ENCODE measurements at places on chromosomes 4 and X.

- no peak for DNase-seq
Measured at GRCh38 chrX:114905251-114905650, 112.2 kb downstream of the IL13RA2 start.

GRCh38 chr4:2433609-2434350, 15.0 kb downstream of the CFAP99 start:
- no peak for DNase-seq

DNA sequence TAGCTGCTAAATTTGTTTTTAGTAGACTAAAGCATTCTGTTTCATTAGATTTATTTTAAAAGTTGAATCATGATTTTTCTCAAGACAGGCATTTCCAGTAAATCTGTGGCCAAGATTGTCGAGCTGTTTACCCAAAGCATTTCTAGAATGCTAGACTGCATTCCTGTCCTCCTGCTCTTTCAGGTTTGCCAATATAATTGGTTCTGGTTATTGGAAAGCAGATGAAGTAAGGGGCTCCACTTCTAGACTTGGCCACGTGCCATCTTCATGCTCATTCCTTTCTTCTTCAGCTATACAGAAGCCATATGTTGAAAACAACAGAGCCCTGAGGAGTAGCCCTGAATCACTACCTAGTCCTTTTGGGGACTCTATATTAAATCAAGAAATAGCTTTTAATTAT, 62.5 kb downstream of the PGRMC2 start:
- DNase-seq, result no peak

DNA sequence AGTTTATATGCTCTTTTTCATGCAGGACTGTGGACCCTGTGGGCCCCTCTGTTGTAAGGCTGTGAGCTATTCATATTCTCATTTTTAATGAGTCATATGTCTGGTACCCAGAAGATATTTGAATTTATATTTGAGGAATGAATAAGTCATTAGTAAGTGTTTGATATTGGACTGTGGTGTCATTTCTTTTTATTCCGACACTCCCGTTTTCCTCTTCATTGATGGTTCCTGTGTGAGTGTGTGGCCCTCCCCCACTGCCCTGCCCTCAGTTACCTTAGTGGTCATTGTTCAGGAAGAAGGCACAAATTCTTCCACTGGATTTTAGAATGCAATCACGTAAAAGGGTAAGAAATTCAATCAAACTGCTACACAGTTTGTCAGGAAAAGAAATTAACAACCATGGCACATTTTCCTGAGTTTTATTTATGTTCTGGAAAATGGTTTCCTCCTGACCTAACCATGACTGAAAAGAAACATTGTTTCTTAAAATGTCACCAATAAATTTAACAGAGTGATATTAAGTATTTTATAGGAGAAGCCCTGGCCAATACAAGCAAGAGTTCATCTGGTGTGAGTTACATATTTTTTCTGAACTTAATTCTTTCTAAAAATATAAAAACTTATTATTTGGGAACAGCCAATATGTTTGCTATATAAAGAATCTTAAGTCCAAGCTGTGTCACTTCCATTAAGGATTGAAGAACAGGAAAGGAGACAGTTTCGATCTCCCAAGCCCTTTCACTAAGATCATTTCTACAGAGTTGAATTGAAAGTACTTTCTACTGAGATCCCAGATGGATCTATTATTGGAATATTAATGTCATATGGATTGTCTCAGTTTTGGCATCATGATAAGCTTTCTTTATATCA, 370.5 kb upstream of the ANXA10 start:
- no peak for DNase-seq

DNA sequence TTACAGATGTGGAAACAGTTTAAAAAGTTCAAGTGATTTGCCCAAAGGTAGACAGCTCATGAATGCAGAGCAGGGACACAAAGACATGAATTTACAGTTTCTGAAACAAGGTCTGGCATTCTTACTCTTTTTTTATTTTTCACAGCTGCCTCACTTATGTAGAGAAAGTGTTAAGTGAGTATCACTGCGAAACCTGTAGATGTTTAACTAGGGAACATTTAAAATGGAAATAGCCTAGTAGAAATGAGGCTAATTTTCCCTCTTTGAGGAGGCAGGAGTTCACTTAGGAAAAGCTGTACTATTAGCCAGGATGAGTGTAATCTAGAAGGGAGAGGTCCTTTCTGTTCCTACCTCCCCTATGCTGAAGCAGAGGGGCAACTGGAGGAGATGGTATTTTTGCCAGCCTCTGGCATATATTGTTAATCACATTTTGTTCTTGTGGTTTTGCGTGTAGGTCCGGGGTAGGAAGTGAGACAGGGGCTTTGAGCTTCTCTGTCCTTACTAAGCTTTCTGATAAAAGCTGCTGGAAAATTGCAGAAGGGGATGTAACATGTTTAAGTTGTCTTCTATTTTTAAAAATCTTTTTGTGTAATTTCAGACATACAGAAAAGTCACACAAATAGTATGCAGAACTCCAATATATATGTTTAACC, 492.8 kb upstream of the NR3C2 start:
- no peak for DNase-seq

GRCh38 chr4:83616252-83616651, 80.3 kb downstream of the GPAT3 start:
- no peak for DNase-seq

GRCh38 chr4:38166082-38166481, 205.9 kb downstream of the PTTG2 start:
- DNase-seq, result no peak

DNA sequence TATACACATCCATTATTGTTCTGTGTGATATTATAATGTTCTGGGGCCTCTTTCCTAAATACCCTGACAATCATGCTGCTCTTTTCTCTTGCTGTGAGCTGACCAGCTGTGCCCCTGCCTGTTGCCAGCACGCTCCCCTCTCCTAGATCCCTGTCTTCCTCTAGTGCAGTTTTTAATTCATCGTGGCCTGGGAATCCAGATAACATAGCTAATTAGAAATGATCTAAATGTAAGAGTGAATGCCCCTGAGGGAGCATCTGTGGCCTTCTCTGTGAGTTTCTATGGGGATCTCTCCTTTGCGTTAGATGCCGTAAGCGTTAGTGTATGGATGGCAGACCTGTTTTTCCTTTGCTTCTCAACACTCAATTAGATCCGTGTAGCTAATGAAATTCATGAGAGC, 434.3 kb downstream of the SPRY1 start:
- DNase-seq, result no peak

DNA sequence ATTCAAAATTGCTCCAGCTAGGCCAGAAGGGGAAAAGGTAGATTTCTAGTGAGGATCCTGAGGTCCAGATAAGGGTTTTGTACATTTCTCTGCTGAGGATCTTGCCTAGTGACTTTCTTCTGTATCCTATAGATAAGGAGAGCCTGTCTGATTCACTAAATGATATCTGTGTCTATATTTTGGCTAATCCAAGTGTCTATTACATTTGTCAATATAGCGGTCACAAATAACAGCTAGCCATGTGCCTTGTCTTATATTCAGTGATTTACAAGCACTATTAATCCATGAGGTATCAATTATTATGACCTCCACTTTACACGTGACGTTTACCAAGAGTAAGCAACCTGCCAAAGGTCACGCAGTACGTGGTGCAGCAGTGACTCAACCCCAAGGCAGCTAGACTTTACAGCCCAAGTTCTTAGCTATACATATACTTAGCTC, 41.6 kb downstream of the TMEM165 start:
- no peak for DNase-seq

- no peak for DNase-seq
Measured at GRCh38 chr4:71429106-71429505, 90.3 kb downstream of the SLC4A4 start.

GRCh38 chr4:15427161-15427560, 672 bp upstream of the C1QTNF7 start:
- DNase-seq, result no peak

DNA sequence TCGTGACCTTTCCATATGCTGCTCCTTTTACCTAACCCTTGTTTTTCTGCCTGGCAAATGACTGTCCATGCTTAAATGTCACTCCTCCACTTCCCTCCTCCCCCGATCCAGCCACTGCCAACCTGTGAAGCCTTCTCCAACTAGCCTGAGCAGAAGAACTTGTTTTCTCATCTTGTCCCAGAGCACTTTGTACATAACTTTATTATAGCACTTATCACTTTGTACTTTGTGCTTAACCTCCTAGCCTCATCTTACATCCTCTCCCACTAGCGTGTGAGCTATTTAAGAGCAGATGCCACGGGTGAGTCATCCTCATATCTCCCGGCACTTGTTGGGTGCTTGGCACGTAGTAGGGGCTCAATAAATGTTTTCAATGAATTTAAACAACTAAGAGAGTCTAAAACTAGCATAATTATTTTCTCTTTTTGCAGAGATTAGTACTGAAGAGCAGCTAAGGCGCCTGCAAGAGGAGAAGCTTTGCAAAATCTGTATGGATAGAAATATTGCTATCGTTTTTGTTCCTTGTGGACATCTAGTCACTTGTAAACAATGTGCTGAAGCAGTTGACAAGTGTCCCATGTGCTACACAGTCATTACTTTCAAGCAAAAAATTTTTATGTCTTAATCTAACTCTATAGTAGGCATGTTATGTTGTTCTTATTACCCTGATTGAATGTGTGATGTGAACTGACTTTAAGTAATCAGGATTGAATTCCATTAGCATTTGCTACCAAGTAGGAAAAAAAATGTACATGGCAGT, 46.9 kb downstream of the XIAP start:
- no peak for DNase-seq

- no peak for DNase-seq
Measured at GRCh38 chr4:44132526-44132925, 316.1 kb downstream of the KCTD8 start.

DNA sequence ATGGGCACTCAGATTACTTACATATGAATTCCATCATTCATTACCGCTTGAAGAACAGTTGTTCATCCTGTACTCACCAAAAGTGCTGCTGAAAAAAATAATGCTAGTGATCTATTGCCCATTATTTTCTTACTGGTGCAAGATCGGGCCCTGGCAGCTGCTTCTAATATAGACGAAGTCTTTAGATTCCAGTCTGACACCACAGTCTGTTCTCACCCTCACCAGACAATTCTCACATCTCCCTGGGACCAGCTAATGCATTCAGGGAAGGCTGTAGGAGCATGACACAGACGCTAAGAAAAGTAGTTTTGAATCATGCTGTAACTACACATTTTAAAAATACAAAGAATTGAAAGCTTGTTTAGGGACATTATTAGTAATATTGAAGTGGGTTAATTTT, 13.8 kb downstream of the GEMIN8 start:
- DNase-seq, result no peak

- no peak for DNase-seq
Measured at GRCh38 chr4:86184216-86184900, 175.5 kb downstream of the MAPK10 start.

- DNase-seq, result no peak
Measured at GRCh38 chr4:80192937-80193336, 4.4 kb upstream of the PRDM8 start.

DNA sequence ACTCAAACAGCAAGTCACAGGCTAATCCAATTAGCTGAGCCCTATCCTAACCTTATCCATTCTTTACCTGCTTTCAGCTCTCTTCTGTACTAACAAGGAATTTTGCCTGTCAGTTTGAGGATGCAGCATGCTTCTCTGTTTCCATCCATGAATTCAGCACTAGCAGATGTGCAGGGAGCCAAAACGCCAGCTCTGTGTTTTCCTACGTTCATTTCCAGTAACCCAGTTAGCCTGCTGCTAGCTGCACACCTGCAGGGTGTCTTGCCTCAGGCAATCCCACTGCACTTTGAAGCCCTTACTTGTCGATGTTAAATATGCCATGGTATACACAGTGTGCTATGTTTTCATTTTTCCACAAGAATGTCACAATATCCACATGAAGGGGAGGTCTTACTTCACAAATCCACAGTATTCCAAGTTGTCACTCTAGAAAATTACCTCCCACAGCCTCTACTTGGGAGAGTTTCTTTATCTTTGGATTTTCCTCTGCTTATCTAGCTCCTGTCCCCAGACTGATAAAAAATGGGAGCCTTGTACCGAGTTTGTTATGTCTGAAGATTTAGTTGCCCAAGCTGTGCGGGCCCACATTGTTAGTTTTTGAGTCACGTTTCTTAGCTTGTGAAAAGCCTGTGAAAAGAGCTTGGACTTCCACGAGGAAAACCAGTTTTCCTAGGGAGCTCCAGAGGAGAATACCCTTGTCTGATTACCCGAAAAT, 127.6 kb upstream of the HHIP start:
- DNase-seq, result no peak

DNA sequence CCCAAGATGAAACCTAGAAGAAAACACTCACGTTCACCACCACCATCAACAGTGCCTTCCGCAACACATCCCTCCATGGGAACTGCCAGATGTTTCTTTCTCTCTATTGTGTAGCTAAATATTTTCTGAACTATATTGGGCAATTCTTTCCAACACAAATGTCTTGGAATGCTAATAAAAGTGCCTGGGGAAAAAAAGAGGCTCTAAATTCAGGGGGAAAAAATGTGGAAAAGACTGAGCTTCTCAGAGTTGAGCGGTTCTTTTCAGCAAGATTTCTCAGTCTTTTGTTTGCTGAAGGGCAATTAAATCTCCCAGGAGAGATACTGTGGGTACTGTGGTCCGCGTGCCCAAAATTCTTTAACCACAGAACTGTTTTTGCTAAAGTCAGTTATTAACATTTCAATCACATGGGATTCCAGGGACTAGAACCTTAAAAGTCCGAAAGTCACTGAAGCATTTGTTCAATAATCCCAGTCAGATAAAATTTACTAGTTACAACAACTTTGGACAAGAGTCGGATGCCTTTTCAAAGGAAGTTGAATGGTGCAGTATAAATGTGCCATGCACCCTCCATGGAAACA, 51.9 kb upstream of the DHRSX start:
- no peak for DNase-seq

DNA sequence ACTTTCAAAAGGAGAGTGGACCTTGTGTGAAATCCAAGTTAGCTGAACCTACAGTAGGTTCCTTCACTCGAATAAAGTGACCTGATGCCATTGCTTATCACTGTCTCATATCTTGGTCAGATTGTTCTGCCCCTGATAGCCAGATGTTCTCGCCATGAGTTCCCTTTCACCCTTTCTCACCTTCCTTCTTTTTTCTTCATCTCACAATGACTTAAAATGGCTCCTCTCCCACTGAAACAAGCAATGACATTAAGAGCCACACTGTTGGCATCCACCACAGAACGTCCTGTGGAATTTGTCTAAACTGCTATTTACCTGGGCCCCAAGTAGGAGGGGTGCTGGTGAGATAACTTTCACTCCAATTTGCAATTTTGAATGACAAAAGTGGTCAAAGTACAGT, 227.6 kb upstream of the PPP1R2C start:
- no peak for DNase-seq
